ENCODE measurements at places on chromosomes 2 and 18. TPM values are rescaled to one million over a fixed set of nuclear protein-coding genes. Genes with fewer than 3 reads are reported as not detected.

Gene GRHL1
- polyA plus RNA-seq: 25.4 TPM

Gene CD302
- polyA plus RNA-seq: not detected

Gene DUSP19
- 7.7 TPM for polyA plus RNA-seq

Gene COL4A3
- 0.10 TPM for polyA plus RNA-seq

Gene EGR4
- polyA plus RNA-seq: not detected

Gene ANKRD30B
- polyA plus RNA-seq: not detected

Measured in neural cell (in vitro differentiated cells).